Naive thymus-derived CD8-positive, alpha-beta T cell (primary cell): ENCODE measurements at places on chromosomes 11 and 22.

DNA sequence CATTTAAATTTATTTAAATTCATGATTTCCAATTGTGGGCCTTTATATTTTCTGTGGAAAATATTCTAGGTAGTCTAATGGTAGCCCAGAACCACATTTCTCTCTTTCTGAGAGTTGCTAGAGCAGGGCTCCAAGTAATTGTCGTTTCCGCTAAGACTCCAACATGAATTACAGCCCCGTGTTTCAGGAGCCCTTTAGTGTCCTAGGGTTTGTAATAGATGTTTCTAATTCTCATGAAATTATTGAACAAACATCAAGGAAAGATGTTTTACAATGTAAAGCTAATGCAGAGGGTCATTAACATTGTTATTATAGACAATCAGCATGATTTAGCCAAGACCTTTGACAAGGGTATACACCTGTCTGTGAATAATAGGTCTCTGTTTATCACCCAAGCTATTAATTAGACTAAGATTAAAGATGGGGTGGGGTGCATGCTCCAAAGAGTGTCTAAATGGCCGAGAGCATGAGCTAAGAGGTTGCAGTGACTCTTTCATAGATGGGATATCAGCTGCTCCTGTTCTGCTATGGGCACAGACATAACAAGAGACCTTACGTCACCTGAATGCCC is 81.8 kb upstream of the NTM start:
- DNase-seq: no peak

DNA sequence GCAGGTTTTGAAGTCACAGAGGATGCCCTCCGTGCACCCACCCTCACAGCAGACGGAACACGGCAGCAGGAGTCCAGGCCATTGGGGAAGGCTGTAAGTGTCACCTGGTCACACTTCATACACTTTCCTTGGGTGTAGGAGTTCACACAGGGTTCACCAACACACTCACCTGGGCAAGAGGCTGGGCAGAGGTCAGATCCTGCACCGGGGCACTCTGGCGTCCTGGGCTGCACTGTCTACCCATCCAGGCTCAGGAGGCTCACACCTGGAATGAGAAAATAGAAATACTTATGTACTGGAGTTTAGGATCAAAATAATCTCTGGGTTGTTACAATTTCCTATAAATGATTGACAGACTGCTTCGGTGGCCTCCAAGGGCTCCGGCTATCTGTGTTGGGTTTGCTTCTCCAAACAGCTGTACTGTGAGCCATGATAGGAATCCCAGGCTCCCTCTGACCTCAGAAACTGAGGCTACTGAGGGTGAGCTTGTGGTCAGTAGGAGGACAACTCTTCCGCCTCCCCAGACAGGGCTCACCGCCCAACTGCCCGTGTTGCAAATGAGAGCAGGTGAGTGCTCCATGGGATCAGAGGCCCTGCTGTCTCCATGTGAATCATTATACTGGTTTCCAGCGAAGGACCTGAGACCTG is 20.1 kb upstream of the CARS1 start:
- DNase-seq: no peak

- DNase-seq: no peak
Observed at GRCh38 chr11:34209809-34210208, 104.4 kb downstream of the NAT10 start.

- DNase-seq: no peak
Observed at GRCh38 chr11:93116641-93117441, 81.0 kb downstream of the SLC36A4 start.

GRCh38 chr22:40008726-40009291 is 14.1 kb downstream of the FAM83F start:
- no peak for DNase-seq

DNA sequence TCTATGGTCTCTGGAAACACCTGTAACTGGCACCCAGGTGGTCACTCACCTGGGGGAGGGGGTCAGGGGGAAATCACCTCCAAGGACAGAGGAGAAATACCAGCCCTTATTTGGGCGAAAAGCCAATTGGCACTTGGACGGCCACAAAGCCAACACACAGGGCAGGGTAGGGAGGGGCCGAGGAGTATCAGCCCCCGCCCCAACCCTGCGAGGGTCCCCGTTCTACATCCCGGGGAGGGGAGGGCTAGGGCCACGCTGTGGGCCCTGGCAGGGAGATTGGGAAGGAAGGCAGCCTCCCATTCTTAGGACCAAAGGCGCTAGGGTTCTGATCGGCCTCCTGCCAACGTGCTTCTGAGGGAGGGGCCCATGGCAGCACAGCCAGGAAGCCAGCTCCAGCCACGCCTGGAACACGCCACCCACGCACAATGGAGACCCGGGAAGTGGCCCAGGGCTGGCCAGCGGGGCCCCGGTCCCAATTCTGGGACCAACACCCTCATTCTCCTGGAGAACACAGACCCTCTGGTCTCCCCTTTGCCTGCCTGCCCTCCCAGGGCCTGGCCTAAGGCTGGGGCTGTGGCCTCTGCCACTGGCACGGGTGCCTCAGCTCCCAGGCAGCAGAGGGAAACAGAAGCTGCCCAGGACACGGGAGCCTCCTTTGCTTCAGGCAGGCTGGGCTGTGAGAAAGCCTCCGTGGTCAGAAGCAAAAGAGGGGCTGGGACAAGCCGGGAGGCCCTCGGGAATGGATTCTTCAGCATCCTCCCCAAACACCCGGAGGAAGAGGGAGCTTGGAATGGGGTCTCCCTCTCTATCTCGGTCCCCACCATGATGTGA is 7.4 kb downstream of the CBX6 start:
- DNase-seq: no peak

DNA sequence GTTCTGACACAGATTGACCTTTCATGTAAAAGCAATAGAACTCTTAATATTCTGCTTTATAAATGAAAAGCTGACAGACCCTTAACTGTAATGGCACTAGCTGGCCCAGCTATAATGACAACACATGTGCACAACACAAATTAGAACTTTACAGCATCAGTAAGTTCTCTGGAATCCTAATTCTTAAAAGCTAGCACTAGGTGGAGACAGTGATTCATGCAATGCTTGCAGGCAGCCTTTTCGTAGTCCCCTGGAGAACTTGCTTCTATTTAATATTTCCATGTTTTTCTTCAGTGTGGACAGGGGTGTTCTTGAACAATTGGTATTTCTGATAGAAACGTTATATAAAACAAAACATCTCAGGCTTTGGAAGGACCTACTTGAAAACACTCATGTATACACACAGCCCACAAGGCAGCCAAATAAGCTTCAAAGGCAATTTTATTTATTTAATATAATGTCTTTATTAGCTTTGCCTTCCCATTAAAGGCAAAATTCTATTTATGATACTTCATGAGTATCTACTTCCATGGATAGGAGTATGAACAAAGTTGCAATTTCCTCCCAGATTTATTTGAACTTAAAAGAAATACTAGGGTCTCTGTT is 374.3 kb upstream of the MPPED2 start:
- no peak for DNase-seq
